ENCODE measurements at places on chromosomes 3 and 15.
A peak's percentile ranks its signal among the peaks of the same experiment; 100 is the strongest.

DNA sequence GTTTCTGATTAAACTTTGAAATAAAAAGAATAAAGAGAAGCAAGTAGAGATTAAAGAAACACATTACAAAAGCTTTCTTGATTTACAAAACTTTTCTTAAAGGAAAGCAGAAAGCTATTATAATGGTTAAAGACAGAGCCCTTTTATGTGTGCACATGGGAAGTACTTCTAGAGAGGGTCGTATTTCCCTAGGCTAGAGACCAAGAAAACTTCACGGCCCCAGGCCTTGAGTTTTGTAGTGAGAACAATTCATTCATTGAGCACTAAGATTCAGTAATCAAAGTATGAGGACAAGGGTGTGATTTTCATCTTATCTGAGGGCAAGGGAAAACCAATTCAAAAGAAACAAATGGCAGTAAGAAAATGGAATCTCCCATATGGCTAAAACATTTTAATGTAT is 854.1 kb downstream of the ROBO1 start:
- peak; percentile 40 for DNase-seq

DNA sequence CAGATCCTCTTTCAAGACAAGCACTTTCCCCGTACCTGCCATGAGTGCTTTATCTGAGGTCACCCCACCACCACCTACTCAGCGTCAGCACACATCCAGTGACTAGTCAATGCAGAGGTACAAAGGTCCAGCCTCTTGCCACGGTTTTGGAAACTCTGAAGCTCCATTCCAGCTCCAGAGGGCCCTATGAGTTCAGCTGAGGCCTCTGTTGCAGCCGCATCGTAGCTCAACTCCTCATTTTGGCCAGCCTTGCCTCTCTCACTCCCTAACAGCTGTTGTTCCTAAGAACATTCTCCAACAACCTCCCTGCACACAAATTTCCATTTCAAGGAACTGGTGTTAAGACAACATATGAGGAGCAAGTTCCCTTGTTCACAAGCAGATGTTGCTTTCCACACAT is 405.1 kb upstream of the PROK2 start:
- no peak for DNase-seq

DNA sequence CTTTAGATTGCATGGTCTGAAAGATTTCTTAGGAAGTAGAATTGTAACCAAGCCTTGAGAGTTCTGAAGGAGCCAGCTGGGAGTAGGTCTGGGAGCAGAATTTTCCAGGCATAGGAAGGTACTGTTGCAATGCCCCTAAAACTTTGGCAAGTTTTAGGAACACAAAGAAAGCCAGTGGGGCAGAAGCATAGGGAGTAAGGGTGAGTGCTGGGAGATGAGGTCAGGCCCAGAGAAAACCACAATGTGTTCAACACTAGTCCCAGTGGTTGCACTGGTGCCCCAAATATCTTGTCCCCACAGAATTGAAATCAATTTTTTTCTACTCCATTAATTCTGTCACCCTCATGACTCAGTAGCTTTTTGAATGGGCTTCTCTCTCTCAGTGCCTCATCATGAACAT is 120.7 kb upstream of the GALNT15 start:
- DNase-seq = no peak

- DNase-seq = no peak
These were observed 410.5 kb upstream of the CADM2 start for GRCh38 chr3:84547971-84548970.

GRCh38 chr15:38560456-38560926 is 4.1 kb downstream of the RASGRP1 start:
- no peak for DNase-seq

GRCh38 chr3:194622621-194623340 is 10.4 kb downstream of the TMEM44 start:
- DNase-seq = no peak

- DNase-seq = no peak
These were observed 96.6 kb upstream of the PLXND1 start for GRCh38 chr3:129702934-129703712.

DNA sequence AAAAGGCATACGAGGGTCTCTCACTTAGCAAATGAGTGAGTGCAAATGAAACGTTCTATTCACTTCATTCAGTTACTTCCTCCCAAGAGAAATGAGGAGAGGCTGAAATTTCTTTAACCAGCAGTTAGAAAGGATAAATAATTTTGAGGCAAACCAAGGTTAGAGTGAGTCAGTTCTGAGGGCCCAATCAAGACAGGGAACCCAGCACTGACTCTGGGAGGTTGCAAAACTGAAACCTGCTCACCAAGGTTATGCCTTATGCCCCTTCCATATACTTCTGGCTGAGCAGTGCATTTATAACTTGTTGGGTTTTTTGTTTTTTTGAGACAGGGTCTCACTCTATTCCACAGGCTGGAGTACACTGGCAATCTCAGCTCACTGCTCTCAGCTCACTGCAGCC is 4.5 kb upstream of the RPSA start:
- no peak for DNase-seq

DNA sequence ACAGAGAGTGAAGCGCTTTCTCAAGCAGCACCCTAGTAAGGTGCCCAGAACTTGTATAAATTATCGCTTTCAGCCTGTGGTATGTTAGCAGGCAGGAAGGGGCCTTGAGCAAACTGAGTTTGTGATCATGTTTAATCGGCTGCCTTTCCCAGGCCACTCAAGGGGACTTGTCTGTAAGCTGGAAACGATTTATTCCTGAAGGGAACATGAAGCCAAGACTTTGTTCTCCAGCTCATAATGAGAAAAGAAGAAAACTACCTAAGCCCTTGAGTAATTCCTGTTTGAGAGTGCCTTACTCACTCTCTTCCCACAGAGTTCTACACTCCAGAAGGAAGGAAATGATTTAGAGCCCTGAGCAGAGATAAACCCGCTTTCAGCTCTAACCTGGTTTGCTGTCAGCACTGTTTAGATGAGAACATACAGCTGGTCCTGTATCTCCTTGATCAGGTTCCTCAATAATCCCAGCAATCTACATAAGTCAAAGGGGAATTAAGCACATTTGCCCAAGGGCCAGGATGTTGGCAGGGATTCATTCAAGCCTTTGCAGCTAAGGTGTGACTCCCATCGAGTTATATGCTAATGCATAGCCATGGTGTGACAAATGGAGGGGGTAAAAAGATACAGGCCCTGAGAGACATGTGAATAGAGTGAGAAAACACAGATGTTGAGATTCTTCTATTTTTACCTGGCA is 187.7 kb upstream of the SLC24A5 start:
- DNase-seq = no peak

GRCh38 chr3:73249047-73249446 is 187.6 kb downstream of the EBLN2 start:
- no peak for DNase-seq

DNA sequence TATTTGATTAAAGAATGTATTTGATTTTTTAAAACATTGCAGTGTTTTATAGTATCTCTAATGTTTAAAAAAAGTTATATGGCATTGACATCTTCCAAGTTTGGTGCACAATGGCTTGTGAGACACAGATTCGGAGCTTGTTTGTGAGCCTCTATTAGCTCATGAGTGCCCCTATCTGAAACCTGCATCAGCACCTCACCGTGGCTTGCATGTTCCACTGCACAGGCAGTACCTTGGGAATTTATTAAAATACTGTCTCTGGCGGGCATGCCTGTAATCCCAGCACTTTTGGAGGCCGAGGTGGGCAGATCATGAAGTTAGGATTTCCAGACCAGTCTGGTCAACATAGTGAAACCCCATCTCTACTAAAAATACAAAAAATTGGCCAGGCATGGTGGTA is 6.8 kb upstream of the RTP2 start:
- no peak for DNase-seq

- no peak for DNase-seq
These were observed 69.2 kb downstream of the PLXNA1 start for GRCh38 chr3:127052121-127052561.

- DNase-seq = peak; percentile 32
These were observed 873 bp downstream of the C3orf70 start for GRCh38 chr3:185151964-185152409.

GRCh38 chr15:93413745-93414144 is 324.7 kb upstream of the RGMA start:
- no peak for DNase-seq

- DNase-seq = no peak
These were observed 96.1 kb upstream of the ICE2 start for GRCh38 chr15:60574801-60575631.

Data from DMS 273 treated with DMSO at 0.1 percent for 48 hours (cell line).